Chondrocyte (in vitro differentiated cells): ENCODE measurements at places on chromosomes 12 and 14.

DNA sequence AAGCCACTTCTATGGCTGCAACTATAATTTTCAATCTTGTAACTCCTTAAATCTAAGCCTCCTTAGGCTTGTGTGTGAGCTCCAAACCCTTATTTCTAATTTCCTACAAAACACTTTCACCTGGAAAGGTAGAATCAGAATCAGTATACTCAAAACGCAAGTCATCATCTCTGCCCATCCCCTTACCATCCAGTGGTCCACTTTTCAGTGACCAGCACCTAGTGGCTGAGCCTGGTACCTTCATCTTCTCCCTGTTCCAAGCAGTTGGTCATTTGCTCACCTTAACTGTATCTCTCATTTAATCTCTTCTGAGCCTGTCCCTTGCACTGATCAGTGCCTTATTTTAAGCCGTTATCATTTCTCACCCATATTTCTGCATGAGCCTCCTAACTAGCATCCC is 107.9 kb downstream of the PPM1H start:
- no peak for DNase-seq

DNA sequence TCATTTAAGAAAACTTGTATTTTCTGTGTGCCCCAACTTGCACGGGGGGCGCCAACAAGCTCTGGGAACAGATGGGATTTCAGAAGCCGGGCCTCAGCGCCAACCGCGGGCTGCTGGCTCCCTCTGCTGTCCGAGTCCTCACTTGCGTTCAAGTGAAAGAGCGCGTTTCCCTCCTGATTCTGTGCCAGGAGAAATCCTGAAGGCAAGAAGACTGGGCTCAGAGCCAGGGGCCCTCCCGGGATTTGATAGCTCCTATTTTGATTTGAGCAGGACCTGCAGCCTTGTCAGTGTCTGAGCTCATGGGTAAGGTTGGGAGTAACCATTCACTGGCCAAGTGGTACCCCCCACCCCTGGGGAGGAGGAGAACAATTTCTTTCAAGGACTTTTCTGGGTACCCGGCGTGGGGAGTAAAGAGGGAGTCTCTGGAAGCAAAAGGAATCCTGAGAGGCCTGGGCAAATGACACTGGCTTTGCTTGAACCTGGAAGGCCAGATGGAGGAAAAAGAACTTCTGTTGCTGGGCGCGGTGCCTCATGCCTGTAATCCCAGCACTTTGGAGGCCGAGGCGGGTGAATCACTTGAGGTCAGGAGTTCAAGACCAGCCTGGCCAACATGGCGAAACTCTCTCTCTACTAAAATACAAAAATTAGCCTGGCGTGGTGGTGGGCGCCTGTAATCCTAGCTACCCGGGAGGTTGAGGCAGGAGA is 179.0 kb upstream of the RGS6 start:
- no peak for DNase-seq

DNA sequence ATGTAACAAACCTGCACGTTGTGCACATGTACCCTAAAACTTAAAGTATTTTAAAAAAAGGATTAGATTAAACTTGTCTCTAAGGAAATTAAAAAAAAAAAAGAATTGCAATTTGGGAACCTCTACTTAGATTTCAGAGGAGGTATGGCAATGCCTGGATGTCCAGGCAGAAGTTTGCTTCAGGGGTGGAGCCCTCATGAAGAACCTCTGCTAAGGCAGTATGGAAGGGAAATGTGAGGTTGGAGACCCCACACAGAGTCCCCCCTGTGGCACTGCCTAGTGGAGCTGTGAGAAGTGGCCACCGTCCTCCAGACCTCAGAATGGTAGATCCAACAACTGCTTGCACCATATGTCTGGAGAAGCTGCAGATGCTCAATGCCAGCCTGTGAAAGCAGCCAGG is 279.6 kb upstream of the CCDC196 start:
- DNase-seq = no peak

GRCh38 chr14:35297706-35298105 is 5.5 kb downstream of the PSMA6 start:
- DNase-seq = no peak

- no peak for DNase-seq
Observed at GRCh38 chr14:56494167-56494566, 85.4 kb upstream of the TMEM260 start.

- peak; percentile 27 for DNase-seq
Observed at GRCh38 chr14:68694516-68695235, 98.2 kb downstream of the ZFP36L1 start.

DNA sequence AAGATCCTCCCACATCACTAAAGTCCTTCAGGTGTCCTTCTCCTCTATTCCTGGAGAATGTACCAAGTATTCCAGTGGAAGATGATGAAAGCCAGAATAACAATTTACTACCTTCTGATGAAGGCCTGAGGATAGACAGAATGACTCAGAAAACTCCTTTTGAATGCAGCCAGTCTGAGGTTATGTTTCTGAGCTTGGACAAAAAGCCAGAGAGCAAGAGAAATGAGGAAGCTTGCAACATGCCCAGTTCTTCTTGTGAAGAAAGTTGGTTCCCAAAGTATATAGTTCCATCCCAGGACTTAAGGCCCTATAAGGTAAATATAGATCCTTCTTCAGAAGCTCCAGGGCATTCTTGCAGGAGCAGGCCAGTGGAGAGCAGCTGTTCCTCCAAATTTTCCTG is 54.6 kb upstream of the HELB start:
- no peak for DNase-seq

DNA sequence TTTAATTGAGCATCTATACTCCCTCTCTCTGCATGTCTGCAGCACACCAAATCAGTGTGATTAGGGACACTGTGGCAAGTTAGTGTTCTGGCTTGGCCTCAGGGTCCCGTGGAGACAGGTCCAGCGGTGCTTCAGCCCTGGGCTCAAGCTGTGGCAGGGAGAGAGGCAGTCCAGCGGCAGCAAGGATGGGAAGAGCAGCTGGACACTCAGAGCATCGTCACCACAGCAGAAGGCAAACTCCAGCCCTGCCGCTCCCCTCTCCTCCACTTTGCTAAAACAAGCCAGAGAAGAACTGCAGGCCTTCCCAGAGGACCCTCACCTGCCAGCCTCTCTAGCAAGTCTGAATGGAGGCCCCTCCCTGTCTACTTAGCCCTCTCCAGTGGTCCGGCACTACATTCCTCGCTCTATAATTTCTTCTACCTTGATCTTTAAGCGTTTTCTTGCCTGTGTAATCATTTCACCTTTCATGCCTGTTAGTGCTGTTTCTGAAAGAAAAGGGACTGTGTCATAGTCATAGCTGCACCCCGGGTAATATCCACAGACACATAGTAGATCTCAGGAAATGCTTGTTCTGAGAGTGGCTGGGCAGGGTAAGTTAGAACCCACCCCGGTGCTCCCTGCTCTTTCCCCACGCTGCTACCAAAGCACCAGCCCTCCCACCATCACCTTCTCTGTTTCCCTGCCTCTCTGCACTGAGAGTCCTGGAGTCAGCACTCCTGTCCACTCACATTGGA is 22.1 kb downstream of the ZFP36L1 start:
- no peak for DNase-seq
